ENCODE measurements at places on chromosomes 11 and 22. TPM values are rescaled to one million over a fixed set of nuclear protein-coding genes. Genes with fewer than 3 reads are reported as not detected.

GRCh38 chr11:24515632-24516031, 18.8 kb downstream of the LUZP2 start:
- DNase-seq = no peak

GRCh38 chr11:44574610-44575287, 9.3 kb downstream of the CD82 start:
- peak; percentile 97 for DNase-seq

DNA sequence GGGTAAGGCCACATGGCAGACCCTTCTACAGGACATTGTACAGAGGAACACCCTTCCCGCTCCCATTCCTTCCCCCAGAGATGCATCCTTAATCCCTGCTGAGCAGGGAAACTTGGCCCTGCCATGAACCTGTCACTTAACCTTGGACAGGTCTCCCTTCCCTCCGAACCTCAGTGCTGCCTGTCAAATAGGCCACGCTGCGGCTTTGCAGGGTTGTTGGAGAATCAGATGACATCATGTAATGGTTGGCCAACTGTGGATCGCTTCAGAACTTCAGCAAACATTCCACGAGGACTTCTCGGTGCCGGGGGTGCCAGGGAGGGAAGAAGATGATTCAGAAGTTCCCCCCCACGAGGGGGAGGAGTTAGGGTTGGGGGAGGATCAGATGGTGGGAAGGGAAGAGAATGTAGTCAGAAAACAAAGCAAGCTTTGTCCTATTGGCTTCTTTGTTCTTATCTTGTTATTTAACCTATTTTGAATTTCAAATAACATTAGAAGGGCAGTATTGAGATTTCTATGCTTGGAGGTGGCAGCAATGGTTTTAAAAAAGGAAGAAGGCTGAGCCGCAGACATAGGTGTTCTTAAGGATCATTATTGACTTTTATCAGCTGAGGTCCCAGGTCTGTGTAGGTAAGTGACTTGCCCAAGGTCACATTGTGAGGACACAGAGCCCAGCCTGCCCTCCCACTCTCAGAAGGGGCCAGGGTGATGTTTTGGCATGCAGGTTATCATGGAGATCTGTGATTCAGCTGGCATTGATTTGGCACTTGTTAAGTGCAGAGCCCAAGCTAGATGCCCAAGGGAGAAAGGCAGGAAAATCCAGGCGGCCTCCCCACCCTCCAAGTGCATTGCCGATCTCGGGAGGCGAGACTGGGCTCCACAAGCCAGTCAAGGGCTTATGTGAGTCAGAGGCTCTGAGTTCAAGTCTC, 3.1 kb downstream of the CDC42EP1 start:
- peak; percentile 90 for DNase-seq

GRCh38 chr11:131796541-131796940, 426.1 kb downstream of the NTM start:
- no peak for DNase-seq

- peak; percentile 30 for DNase-seq
Measured at GRCh38 chr11:2305140-2305778, 3.4 kb downstream of the TSPAN32 start.

GRCh38 chr11:101945448-101945847, 29.1 kb upstream of the ANGPTL5 start:
- no peak for DNase-seq

GRCh38 chr11:114350022-114350421, 50.3 kb downstream of the C11orf71 start:
- peak; percentile 40 for DNase-seq

Gene UBQLN3
- 0.13 TPM for total RNA-seq

DNA sequence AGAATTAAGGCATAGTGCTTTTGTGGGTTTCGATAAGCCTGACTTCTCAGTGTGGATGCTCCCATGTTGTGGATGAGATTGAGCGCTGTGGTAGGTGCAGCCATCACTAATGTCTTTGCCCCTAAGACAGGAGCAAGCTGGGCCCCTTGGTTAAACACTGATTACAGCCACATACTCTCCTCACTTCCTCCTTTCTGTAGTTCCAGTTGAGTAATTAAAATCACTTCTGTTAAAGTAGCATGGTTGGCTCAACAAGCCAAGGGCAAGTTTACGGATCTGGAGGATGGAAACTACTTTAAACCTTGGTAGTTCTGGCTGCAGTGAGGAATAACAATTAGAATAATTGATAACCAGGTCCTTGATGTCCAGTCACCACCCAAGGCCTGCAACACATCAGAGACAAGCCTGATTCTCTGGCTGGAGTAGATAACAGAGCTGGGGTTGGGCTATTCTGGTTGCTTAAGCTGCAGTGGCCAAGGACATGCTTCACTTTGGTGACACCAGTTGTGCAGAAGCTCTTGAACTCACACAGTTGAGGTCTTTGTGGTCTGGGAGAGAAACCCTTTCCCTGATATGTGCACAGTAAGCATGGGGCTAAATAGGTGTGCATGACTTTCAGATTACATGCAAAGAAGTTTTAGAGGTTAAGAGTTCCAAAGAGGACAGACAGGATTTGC, 81.3 kb downstream of the KIRREL3 start:
- DNase-seq = no peak

GRCh38 chr11:123145661-123146060, 49.4 kb downstream of the CLMP start:
- DNase-seq = no peak

Gene OR1S1
- total RNA-seq = not detected

DNA sequence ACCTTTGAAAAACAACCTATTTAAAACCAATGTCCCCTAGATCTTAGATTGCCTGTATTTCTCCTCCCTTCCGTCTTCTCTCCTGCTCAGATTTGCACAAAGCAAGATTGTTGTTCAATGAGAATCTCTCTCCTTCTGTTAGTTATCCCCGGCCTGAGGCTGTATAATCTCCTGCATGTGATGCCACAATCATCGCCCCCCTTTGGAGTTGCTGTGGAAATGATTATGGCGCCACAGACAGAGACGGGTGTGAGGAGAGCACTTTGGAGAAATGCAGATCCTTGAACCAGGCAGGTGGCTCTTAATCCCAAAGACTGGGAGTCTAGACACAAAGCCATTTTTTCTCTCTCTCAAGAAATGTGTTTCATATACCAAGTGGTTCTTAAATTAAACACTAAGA, 941.3 kb downstream of the OPCML start:
- no peak for DNase-seq
